ENCODE measurements at places on chromosomes 13 and 19.

GRCh38 chr13:114121496-114122126 lies 10.8 kb downstream of the RASA3 start:
- no peak for DNase-seq

- DNase-seq, result no peak
Observed at GRCh38 chr13:93230261-93230855, 3.8 kb downstream of the GPC6 start.

- no peak for DNase-seq
Observed at GRCh38 chr13:73440296-73440895, 381.6 kb downstream of the KLF5 start.

GRCh38 chr13:73520566-73521289 lies 461.9 kb downstream of the KLF5 start:
- DNase-seq, result no peak

DNA sequence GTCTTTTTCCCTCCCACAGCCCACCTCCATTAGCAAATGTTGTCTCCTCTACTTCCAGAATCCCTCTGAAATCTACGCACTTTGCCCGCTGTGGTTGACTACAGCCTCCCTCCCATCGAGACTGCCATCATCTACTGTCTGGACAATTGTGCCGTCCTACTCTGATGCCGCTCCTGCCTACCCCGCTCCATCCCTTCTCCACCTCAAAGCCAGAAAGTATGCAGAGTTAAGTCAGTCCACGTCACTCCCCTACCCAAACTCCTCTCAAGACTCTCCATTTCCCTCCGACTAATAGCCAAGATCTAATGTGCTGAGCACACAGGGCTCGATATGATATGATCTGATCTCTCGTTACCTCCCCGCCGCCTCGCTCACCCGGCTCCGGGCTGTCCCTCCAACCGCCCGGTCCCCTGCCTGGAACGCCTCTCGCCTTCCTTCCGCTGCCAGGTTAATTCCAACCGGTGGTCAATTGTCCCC lies 556 bp downstream of the CACTIN start:
- DNase-seq, result no peak

DNA sequence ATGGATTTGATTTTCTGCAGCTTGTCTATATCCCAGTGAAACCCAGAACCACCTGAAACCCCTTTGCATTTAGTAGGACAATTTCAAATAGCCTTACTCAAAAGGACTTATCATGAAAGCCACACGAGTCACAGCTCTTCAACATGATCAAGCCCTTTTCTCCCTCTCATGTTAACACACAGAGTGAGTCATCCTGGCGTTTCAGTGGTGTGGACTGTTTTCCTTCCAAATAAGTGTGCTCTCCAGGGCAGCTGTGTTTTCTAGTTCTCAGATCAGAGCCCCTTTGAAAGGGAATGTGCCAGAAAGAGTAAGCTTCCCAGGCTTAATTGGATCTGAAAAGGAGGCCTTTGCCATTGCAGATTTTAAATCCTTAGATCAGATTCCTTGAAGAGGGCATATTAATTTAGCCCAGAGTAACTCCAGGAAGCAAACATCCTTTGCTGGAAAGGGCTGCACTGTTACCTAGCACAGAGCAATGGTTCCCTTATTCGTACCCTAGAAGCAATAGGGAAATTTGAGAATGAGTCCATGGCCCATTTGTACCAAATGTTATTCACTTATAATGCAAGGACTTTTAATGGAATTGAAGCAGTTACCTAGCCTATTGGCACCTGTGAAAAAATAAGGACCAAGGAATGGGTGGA lies 51.3 kb downstream of the ERICH6B start:
- DNase-seq, result no peak

DNA sequence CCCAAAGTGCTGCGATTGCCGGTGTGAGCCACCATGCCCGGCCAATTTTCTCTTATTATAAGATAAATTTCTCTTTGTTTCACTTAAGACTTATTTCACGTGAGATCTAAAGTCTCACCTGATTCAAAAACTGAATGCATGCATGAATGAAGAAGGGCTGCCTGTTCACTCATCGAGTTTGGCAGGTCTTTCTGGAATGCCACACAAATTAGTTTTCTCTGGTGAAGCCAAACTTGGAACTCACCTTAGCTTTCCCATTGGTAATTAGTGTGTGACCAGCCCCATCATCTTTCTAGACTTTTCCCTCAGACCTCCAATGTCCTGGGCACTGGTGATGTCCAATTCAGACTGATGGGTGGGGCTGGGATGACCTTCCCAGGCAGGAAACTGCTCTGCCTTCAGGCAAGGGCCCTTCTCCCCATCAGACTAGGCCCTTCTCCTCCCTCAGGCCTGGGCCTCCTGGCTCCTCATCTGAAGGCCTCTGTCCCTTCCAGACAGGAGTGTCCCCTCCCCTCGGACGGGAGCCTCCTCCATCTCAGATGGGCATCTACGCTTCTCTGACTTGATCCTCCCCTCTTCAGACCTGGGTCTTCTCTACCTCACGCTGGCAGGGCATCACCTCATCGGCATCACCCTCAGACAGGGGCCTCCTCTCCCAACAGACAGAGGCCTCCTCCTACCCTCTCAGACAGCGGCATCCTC lies 14.4 kb downstream of the C3 start:
- no peak for DNase-seq

DNA sequence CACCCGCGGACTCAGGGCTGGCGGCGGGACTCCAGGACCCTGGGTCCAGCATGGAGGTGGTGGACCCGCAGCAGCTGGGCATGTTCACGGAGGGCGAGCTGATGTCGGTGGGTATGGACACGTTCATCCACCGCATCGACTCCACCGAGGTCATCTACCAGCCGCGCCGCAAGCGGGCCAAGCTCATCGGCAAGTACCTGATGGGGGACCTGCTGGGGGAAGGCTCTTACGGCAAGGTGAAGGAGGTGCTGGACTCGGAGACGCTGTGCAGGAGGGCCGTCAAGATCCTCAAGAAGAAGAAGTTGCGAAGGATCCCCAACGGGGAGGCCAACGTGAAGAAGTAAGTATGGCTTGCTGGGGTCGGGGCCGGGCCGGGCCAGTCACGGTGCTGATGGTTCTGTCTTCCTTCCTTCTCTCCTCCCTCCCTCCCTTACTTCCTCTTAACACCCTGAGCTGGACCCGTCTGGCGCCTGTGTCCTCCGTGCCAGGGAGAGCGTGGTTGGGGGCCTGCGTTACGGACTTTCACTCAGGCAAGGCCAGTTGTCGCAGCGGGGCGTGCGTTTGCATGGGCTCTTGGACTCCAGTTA lies 1.4 kb downstream of the STK11 start:
- no peak for DNase-seq

- no peak for DNase-seq
Observed at GRCh38 chr19:39413272-39413910, 922 bp downstream of the PLEKHG2 start.

DNA sequence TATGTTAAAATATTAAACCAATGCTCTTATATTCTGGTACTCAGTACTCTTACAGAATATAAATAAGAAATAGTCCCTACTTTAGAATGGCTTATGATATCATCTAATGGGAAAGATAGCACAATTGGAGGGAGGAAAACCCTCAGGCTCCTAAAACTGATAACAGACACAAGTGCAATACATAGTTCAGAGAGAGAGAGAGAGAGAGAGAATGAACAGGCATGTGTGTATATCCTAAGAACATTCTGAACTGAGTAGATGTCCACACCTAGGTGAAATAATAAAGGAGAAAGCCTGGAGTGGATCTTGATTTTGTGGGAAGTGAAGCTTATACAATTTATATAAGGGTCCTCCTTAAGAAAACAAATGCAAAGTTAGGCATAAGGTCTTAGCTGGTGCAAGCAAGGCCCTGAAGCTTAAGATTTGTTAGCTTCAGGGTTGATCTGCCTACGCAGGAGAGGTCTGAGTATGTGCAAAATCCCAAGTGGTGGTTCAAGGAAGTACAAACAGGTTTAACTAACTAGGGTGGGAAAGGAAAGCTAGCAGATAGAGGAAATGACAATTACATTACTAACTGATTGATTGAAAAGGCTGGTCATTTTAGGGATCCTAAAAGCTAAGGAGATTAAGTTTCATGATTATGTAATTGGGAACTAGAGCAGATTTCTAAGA lies 53.3 kb downstream of the SOX21 start:
- DNase-seq, result no peak

DNA sequence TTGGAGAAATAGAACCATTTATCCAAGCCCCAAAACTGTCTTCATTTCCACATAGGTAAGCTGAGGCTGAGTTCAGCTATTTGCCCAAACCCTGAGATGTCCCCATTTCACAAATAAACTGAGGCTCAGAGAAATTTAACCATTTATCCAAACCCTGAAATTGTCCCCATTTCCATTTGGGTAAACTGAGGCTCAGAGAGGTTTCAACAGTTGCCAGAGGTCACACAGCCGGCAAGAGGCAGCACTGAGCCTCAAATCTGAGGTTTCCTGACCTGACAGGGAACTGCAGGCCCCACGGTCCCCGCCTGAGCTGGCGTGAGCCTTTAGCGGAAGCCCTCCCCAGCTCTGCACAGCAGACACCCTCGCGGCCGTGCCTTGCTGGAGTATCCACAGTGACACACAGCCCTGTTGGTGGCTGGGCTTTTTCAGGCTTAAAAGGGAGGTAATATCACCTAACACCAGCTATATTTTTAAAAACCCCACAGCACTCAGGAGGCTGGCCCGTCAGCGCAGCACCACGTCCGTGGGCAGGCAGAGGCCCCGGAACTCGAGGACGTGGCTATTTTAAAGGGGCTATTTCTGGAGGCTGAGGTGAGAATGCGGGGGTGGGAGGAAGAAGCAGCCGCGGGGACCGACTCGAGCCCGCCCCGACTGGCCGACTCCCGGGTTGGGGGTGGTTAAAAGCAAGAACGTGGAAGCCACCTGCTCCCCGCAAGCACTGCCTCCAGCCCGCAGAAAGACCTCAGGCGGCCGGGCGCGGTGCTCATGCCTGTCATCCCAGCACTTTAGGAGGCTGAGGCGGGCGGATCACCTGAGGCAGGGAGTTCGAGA lies 18.5 kb downstream of the PTPRS start:
- no peak for DNase-seq

- no peak for DNase-seq
Observed at GRCh38 chr13:21557995-21558394, 46.0 kb downstream of the MICU2 start.

GRCh38 chr19:10473192-10473591 lies 30.0 kb downstream of the KEAP1 start:
- no peak for DNase-seq

DNA sequence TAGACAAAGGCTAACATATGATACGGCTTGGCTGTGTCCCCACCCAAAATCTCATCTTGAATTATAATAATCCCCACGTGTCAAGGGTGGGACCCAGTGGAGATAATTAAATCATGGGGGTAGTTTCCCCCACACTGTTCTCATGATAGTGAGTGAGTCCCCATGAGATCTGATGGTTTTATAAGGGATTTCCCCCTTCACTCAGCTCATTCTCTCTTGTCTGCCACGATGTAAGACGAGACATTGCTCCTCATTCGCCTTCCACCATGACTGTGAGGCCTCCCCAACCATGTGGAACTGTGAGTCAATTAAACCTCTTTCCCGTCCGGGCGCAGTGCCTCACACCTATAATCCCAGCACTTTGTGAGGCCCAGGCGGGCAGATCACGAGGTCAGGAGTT lies 143.5 kb downstream of the RXFP2 start:
- no peak for DNase-seq

- no peak for DNase-seq
Observed at GRCh38 chr13:38147050-38147449, 202.6 kb upstream of the UFM1 start.

- no peak for DNase-seq
Observed at GRCh38 chr13:45119469-45119990, 780 bp upstream of the GTF2F2 start.

GRCh38 chr13:111656439-111656838 lies 336.0 kb downstream of the TEX29 start:
- DNase-seq, result no peak

Data from NCI-H1092 (cell line).